ENCODE measurements at places on chromosomes 7 and 10.

- DNase-seq = no peak
Measured at GRCh38 chr7:39890411-39890810, 59.6 kb upstream of the CDK13 start.

DNA sequence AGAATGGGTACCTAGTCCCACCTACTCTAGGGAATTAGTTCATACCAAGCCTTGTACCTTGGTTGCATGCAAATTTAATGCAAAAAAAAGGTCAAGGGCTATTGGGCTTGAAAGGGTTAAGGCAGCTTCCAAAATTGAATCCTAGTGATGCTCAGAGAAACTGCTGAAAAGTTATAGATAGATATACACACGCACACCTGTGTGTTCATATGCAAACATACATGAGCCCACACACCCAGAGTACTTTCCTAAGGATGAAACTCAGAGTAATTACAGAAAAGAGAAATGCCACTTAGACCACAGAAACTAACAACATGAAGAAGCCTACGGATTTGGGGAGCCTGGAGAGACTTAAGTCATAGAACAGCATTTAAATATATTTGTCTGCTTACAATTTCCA, 1.5 kb downstream of the SLC25A13 start:
- DNase-seq = no peak

- DNase-seq = no peak
Measured at GRCh38 chr7:38373155-38373554, 99.7 kb upstream of the TARP start.

DNA sequence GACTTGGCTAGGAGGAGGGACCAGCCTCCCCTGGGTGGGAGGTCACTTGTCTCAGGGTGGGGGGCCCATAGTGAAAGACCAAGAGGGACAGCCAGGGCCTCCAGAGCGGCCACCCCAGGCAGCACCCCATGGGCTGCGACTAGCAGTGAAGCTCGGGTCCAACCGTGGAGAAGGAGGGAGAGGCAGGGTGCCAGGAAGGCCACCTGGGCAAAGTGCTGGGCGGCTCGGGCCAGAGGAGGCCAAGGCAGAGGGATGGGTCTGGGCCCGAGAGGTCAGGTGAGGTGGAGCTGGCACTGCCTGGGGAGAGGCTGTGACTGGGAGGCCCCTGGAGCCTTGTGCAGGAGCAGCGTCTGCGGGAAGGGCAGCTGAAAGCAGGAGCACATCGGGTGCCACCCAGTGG, 41.8 kb downstream of the CLRN3 start:
- DNase-seq = no peak

DNA sequence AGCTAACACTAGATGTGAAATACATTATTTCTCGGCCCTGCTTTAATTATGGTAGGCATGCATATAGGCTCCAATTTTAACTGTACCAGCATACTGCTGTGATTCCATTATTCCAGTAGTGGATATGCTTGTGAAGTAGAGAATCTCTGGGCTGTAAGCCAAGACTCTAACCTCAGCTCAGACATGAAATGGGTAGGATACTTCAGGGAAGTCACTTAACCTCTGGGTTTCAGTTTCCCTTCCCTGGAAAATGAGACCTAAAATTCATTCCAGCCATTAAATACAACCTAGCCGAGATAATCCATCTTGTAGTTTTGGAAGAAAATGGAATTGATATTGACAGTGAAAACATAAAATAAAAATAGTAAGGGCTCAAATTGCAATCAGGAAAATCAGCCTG, 59.6 kb upstream of the TRIL start:
- DNase-seq = peak; percentile 6

- peak; percentile 31 for DNase-seq
Measured at GRCh38 chr10:18659819-18660535, 746 bp downstream of the ARL5B start.

DNA sequence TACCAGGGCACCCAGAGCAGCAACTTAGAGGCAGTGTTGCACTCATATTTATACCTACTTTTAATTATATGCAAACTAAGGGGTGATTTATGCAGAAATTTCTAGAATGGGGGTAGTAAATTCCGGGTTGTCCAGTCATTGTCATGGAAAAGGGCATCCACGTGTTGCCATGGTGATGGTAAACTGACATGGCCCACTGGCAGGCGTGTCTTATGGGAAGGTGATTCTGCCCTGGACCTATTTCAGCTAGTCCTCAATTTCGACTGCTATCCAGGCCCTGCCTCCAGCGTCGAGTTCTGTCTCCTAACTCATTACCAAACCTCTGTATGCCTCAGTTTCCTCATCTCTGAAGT, 12.8 kb downstream of the SNX8 start:
- no peak for DNase-seq

GRCh38 chr7:98899816-98900215, 21.5 kb downstream of the TRRAP start:
- DNase-seq = no peak

GRCh38 chr10:132133005-132133404, 53.7 kb upstream of the DPYSL4 start:
- no peak for DNase-seq

GRCh38 chr7:96663871-96664445, 45.7 kb downstream of the SEM1 start:
- no peak for DNase-seq

DNA sequence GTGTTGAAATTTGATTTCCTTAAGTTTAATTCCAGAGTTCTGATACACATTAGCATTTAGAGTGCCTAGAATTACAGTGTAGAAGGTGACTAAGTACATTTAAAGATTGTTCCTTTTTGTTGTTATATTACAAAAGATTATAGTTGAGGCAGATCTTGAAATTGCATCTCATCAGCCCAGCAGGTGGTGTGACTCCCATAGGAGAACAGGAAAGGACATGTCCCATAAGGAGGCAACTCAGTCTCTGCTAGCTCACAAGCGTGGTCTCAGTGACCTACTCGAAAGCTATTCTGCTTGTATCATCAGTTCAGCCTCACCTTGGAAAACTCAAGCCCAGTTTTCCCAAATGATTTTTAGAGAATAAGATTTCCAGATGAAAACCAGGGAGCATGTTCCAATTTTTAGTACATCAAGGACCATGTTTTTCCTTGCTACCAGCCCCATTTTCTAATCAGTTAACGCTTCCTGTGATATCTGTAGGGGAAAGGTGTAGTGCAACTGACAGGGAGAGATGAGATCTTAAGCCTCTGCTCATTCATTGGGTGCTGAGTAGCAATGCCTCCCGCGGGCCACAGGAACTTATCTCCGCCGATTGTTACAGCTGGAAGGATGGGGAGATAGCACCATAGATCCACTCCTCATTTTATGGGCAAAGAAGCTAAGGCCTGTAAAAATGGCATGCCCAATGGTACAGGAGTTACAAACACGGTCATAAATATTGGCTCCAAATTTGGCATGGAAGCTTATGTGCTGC, 1.1 kb upstream of the GNAI1 start:
- DNase-seq = peak; percentile 50

GRCh38 chr7:129493555-129493954, 8.8 kb upstream of the SMKR1 start:
- DNase-seq = peak; percentile 33

GRCh38 chr10:69898524-69898923, 96.8 kb downstream of the COL13A1 start:
- DNase-seq = no peak

- DNase-seq = peak; percentile 29
Measured at GRCh38 chr10:103227416-103227815, 18.3 kb upstream of the RPEL1 start.

DNA sequence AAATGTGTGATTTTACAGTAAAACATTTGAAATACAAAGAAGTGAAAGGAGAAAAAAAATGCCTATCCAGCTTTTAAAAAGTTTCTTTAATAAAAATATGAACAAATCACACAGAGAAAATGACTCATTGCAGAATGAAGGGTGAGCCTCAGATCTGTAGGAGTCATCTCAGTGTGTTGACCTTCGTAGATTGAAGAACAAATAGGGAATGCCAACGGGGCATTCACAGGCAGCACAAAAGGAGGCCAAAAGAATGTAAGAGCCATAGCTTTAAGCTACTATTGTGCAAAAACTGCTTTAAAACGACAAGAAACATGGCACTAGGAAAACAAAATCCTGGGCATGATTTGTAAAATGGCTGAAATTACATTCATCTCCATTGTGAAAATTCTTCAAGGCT, 782.7 kb upstream of the CELF2 start:
- no peak for DNase-seq

DNA sequence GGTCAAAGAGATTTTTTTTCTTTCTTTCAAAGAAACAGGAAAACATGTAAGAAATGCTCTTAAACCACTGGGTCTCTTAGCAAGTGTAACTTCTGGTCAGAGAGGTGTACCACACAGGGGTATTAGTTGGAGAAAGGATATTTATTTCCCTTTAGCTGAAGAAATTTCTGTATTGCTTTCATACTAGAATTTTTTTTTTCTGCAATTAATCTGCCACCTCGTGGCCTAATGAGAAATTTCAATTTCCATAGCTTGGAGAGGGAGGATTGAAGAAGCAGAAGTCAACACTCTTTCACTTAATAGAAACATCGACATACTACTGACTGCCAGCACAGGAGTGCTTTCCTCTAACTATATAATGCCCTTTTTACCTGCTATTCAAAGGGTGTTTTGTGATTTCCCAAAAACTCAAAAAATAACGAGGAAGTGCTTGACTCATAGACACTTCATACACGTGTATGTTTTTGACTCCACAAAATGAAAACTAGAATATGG, 177.6 kb upstream of the NAMPT start:
- peak; percentile 52 for DNase-seq

GRCh38 chr7:122675011-122675410, 23.9 kb downstream of the RNF133 start:
- no peak for DNase-seq

DNA sequence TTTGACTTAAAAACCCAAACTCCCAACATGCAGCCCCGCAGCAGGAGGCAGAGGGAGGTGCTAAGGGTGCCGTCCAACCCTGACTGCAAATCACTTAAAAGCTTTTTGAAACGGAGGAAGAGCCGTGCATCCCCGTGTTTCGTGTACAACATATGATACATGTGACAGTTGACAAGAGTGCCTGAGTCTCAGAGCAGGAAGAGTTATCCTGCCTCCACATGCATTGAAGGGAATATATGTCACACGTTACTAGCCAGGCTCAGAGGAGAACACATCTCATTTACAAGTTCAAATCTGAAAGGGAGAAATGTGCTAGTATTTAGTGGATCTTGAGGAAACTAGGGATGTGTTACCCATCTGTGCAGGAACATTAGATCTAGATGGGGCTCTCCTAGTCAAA, 69.9 kb downstream of the SDK1 start:
- no peak for DNase-seq

GRCh38 chr7:41188163-41189130, 514.4 kb downstream of the INHBA start:
- peak; percentile 88 for DNase-seq

GRCh38 chr10:34520510-34520909, 294.6 kb downstream of the PARD3 start:
- no peak for DNase-seq

DNA sequence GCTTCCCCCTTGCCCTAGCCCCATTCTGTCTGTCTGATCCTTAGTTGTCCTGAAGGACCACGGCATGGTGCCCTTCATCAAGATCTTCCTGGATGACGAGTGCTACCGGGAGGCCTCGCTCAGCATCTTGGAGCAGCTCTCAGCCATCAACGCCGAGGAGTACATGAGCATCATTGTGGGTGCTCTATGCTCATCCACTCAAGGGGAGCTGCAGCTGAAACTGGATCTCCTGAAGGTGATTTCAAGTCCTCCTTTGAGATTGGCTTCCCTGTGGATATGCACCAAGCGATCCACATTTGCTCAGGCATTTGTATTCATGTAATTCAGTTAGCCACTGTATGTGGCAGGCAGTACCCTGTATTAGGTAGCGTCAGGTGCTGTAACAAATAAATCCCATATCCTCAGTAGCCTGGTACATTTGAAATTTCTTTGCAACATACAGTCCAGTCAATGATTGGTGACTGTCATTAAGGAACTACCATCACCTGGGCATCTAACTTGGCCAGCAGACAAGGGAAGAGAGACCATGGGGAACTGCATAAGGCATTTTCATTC, 51.2 kb downstream of the WDFY4 start:
- DNase-seq = no peak

DNA sequence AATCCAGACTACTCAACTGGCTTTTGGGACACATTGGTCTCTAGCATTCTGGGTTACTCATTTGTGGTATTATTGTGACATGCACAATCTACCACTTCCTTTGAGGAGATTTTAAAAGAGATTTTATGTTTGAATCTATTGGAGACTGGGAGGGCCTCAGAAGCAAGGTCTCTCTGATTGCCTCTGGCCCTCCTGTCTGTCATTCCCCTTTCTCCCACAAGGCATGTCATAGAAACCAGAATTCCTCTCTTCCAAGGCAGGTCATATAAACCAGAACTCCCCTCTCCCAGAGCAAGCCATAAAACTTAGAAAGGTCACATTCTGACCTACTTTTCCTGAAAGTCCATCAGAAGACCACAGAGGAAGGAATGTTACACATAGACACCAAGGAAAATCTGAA, 777.7 kb downstream of the PHTF2 start:
- peak; percentile 17 for DNase-seq

GRCh38 chr7:5528815-5529442, 105.3 kb upstream of the TNRC18 start:
- no peak for DNase-seq

DNA sequence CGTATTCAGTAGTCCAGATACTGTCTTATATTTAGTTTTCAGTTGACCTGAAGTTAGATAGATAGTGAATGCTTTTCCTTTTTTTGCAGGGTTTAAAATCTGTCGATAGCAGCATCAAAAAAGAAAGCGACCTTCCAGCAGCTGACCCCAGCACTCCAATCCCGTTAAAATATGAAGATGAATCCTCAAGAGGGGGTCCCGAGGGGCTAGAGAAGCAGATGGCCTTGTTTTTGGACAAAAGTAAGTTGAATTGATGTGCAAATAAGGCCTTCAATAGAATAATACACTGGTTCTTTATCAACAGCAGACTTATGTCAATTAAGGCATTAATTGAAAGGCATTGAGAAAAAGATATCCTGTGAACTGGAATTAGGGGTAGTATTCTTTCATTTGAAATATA, 18.7 kb downstream of the EDRF1 start:
- no peak for DNase-seq

All from IMR-90 (cell line).